ENCODE measurements at places on chromosomes 5 and 9.
A peak's percentile ranks its signal among the peaks of the same experiment; 100 is the strongest.

DNA sequence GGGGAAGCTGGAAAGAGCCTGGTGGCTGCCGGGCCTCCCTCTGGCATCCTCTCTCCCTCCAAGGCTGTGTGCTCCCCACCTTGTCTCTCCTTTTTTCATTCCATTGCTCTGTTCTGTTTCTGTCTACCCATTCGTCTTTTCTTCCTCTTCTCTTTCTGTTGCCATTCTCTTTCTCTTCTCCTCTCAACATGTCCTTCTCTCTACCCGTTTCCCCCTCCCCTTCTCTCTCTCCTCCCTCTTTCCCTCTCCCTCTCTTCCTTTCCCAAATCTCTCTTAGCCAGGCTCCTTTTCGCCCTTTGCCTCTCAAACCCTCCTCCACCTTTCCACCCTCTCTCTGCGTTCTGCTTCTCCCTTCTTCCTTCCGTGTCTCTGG, 19.4 kb upstream of the KCNIP1 start:
- DNase-seq, result no peak

DNA sequence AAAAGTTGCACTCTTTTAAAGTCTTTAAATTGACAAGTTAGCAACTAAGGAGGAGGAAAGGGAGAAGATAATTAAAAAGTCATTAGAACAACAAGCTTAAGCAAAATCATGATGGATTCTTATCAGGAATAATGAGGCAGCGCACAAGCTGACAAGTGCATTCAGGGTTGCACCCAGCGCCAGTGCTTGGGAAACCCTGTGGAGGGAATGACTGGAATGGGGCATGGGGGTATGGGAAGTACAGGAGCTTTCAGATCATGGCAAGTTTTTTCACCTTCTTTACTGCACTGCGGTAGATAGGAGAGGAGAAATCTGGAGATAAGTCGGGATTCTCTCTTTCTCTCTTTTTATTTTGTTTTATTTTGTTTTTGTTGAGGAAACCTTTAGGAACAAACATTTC, 117.9 kb upstream of the CKMT2 start:
- DNase-seq, result no peak

GRCh38 chr9:107155244-107155817, 127.7 kb upstream of the RAD23B start:
- DNase-seq, result no peak

DNA sequence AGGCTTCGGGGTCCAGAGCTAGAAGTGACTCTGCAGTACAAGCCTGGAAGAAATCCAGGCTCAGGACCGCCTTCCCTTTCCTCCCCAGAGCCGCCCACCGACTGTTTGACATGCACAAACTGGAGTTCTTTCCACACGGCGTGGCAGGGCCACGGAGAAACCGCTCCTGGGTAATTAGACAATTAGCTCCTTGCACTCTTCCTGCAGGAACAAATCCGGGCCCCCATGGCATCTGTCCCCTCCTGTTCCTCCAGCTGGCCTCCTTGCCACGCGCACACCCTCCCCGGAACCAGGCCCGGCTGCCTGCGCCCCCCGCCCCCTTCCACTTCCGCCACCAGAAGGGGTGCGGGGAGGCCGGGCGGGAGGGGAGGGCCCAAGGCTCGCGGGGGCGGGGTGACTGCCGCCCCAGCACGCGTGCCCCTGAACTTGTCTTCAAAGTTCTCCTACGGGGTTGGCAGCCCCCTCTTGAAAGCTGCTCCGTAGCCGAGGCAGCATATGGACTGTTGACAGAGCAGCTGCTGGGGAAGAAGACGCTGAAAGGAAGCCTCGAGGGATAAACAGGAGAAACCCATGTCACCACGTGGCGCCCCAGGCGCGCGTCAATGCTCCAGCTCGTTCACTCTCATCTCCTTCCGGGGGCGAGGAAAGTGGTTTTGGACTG, 74.3 kb downstream of the SEC61B start:
- DNase-seq, result peak; percentile 65

DNA sequence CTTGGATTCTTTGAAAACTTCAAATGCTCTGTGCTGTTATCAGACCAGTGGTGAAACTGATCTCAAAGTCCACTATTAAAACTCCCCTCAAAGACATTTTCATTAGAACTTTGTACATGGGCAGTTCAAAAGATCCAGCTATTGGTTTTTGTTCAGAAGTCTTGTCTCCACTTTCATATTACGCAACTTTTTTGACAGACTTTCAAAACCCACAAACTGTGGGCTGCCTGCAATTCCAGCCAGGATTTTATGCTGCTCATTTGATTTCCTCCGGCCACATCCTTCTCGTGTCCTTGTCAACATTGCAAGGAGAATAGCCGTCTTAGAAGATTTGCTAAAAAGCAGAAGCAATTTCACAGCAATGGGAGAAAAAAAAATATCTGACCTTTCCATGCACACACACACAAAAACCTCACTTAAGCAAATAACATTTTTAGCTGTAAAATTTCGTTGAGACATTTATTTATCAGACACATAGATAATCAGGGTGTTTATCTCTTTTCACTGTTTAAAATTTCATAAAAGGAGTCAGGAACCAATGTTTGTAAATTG, 1990.5 kb downstream of the MAT2B start:
- no peak for DNase-seq

DNA sequence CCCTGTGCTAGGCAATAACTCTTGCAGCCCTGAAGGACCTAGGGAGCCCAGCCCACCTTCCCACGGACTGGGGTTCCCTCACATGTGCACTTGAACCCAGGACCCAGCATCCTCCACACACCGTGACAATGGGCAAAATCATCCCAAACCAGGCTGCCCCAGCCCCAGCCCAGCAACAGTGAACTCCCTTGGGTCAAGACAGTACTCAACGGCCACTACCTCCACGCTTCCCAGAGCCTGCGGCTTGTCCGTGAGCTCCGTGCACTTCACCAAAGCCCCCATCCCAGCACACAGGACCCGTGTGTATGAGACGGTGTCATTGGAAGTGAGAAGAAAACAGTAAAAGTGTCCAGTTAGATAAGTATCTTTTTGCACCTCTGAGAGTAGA, 55.8 kb downstream of the IPPK start:
- DNase-seq, result no peak

- DNase-seq, result no peak
Measured at GRCh38 chr9:73007966-73008672, 55.3 kb upstream of the ALDH1A1 start.

DNA sequence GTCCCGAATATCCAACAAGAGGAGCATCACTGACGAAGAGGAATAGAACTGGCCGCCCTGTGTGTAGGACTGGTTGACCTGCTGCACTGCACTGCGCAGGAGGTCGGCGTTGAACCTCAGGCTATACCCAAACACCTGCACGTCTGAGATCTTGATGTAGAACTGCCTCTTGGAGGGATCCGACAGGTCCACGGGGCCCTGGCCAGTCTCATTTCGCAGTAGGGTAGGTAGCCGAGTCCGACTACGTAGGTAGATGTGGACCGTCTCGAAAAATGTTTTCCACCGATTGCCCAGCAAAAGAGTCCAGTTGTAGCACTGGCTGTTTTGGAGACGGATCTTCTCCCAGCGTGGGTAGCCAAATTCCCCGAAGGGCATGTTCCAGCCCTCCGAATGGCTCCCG, 202.0 kb downstream of the BRINP1 start:
- DNase-seq, result no peak

DNA sequence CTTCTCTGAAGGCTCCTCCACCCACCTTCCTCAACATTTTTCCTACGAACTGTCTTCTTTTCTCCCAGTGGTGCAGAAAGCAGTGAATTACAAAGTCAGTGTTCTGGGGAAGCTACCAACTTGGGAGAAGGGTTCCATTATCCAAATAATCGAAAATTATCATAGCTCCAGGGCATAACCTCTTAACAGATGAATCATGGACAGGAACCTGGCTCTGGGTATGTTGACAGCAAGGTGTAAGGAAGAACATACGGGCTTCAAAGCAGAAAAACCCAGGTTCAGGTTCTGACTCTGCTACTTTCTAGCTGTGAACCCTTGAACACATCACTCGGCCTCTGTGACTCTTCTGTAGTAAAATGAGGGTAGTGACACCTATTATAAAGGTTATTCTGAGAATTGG, 351.3 kb downstream of the ENC1 start:
- no peak for DNase-seq

DNA sequence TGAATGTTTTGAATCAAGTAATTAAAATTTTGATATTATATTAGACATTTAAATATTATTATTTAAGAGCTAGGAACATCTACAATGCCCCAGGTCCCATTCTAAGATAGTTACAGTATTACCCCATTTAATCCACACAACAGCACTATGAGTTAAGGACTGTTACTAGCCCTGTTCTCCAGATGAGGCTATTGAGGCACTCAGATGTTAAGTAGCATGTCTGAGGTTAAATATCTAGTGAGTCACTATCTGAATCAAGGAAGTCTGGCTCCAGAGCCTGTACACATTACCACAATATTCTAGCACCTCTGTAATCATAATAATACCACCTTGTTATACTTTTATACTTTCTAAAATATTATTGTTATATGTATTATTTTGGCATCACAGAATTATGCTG, 304.6 kb downstream of the PDE4D start:
- DNase-seq, result no peak
